HuH-7.5 (cell line): ENCODE measurements at places on chromosomes 7 and 10.

GRCh38 chr10:92809840-92810239 lies 38.5 kb upstream of the EXOC6 start:
- DNase-seq, result no peak

- no peak for DNase-seq
These were observed 2.3 kb downstream of the INSYN2A start for GRCh38 chr10:127194111-127194510.

DNA sequence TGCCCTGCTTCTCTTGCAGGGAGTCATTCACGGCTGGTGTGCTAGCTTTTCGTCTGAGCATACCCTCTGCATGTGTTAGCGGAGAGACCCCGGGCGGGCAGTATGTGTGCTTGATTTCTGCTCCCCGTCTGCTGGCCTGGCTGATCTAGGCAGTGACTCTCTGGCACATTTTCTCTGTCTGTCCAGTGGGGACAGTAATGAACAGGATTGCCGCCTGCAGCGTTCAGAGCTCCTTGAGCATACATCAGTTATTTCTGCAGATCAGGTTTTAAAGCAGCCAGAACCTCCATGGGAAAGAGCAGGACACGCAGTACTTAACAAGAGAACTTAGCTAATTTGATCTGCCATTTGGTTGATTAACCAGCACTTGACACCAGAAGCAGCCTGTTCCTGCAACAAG lies 242.5 kb downstream of the CELF2 start:
- peak; percentile 12 for DNase-seq

DNA sequence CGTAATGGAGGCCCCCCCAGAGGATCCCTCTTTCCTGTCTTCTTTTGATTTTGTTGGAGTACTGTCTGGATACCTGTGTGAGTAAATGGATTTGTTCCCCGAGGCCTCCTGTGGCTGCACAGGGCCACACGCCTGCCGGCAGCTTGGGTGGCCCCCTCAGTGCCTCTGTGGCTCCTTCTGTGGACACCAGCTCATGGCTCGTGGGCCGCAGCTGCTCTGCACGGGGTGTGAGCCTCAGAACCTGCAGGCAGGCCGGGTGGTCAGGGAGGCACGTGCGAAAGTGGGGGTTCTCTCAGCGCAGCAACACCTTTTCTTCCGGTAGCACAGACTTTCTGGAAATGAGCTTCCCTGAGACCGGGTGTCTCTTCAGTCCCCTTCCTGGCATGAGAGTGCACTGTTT lies 70.3 kb downstream of the WDR37 start:
- DNase-seq, result no peak

GRCh38 chr7:103148994-103149807 lies at the start of gene NAPEPLD:
Gene NAPEPLD, minus strand, starts transcription at chr7:103149099. Its CDS starts 20,323 bp downstream, at chr7:103128776.
- peak; percentile 82 for DNase-seq

DNA sequence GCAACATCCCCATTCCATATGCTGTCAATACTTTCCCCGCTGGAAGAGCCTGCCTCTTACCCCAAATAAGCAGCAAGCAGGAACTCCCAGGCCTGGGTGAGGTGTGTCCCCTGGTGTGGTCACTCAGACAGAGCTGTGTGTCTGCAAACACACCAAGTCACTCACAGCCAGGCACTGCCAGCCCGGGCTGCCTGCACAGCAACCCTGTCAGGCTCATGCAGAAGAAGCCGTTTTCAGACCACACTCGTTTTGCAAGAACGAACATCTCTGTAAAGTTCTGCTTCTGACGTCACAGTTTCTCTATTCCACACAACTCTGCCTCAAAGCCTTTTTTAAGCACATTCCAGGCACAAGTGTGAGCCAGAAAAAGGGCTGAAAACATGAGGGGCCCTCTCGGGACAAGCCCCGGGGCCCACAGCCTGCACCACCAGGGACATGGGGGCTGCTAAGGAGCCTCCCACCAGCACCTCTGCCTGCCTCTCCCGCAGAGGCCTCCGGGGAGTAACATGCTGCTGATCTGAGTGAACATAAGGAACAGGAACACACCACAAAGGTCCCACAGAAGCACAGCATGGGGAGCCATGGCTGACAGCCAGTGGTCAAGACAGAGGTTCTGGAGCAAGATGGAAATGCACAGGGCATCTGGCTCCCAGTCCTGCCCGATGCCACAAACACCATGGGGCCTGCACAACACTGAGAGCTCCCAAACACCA lies 11.4 kb downstream of the PTPRN2 start:
- no peak for DNase-seq

GRCh38 chr10:30430544-30431298 lies 3.3 kb upstream of the MAP3K8 start:
- no peak for DNase-seq

DNA sequence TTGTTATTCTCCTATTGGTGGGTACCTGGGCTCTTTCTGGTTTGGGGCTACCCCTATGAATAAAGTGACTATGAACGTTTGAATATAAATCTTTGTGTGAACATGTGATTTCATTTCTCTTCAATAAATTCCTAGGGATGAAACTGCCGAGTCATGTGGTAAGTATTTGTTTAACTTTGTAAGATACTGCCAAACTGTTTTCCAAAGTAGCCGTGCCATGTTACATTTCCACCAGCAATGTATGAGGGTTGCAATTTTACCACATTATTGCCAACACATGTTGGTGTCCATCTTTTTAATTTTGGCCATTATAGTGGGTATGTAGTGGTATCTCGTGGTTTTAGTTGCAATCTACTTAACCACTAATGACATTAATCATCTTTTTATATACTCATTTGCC lies 94.7 kb downstream of the ZNRF2 start:
- no peak for DNase-seq

GRCh38 chr10:103181244-103181643 lies 11.8 kb downstream of the NT5C2 start:
- DNase-seq, result no peak

- no peak for DNase-seq
These were observed 260.8 kb downstream of the FGFR2 start for GRCh38 chr10:121337427-121337826.

- DNase-seq, result no peak
These were observed 11.4 kb upstream of the MRPS16 start for GRCh38 chr10:73263693-73264347.

- no peak for DNase-seq
These were observed 195.0 kb downstream of the DNAJC1 start for GRCh38 chr10:21808550-21808949.

GRCh38 chr10:26335574-26336093 lies 102.5 kb upstream of the APBB1IP start:
- DNase-seq, result no peak

GRCh38 chr7:19798986-19799385 lies 25.6 kb upstream of the TMEM196 start:
- no peak for DNase-seq

- DNase-seq, result no peak
These were observed 12.5 kb downstream of the PYROXD2 start for GRCh38 chr10:98402478-98402877.

GRCh38 chr10:95389176-95389575 lies 98.4 kb upstream of the PDLIM1 start:
- no peak for DNase-seq

- no peak for DNase-seq
These were observed 753.8 kb downstream of the GRID1 start for GRCh38 chr10:85612833-85613232.

DNA sequence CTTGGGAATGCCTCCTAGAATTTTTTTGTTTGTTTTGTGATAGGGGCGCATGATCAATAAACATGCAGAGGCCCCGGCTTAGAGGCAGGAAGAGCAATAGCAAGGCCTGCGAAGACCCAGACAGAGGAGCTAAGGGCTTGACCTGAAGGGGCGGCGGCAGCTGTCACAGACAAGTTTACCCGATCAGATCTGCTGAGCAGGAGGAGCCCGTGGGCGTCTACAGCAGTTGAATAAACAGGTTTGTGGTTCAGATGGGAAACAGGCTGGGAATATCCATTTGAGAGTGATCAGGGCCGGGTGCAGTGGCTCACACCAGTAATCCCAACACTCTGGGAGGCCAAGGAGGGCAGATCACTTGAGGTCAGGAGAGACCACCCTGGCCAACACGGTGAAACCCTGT lies 126.0 kb upstream of the CALN1 start:
- no peak for DNase-seq

DNA sequence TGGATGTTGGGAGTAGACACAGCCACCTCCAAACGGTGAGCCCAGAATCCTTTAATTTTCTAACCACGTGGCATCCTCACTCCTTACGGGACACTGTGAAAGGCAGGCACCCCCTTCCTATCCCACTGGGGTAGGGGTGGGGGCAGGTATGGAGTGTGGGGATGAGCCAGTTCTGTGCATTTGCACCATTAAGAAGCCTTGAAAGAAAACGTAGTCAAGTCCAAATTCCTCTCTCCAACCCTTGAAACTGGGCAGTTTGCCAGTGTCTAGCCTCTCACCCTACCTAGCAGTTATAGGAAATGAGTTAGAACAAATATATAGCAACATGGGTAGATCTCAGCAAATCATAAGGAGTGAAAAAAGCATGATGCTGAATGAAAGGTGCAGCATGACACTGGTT lies 92.4 kb upstream of the LEP start:
- no peak for DNase-seq

DNA sequence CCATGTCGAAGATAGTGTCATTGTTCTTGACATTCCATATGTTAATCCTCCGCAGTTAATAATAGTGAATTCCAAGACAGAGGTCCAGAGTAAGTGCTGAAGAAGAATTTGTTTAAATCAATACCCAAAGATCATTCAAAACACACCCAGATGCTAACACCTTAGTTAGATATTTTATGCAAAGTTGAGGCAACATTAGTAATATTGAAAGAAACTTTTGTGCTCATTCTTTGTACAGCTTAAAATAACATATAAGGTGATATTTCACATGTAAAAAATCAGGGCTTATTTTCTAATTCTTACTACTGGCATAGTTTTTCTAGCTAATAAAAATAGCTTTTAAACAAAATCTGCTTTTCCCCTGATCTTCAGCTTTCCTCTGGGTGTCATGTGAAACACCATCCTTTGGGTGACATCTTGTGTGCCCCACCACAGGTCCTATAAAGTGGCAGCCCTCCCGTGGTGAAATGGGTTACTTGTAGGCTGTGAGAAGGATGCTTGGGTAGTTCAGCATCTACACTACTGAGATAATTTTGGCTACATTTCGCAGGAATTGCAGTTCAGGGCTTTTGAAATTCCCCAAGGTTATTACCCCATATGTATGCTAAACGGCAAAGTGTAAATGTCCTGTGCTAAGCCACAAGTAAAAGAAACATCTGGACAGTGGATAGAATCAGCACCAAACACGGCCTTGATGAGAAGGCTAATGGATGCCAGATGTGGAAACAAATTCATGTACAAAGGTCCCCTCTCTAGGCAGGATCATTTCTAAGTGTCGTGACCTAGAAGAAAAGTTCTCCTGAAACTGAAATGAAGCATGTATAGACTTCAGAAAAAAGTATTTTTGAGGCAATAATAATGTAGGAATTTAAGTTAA lies 105.4 kb downstream of the GRM3 start:
- DNase-seq, result no peak

GRCh38 chr7:157780312-157780711 lies 443.5 kb downstream of the DNAJB6 start:
- no peak for DNase-seq

DNA sequence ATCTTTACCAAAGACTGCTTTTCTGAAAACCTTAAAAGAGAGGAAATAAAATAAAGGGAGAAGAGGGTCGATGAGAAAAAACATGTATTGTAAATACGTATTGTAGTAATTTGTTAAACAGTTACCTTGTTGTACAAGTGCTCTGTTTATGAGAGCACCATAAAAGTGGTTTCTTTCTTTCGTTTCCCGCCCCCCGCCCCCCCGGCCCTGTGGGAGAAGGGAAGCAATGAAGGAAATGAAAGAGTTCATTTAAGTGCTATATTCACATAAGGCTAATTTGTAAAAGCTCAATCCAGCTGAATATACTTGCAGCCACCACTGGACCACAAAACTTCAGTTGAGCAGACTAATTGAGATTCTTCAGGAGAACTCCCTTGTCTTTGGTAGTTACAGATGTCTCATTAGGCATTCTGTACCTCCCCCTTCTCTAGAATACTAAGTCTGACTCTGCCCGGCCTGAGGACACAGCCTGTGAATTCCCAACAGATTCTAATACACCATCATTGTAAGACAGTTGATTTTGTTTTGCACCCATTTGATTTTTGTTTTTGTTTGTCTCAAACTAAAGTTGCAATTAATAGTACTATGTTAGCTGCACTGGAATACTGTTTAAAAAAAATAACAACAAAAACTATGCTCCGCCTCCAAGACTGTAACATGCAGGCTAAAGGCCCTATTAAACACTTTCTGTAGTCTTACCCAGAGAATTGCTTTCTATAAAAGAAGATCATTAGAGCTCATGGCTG lies 124.9 kb downstream of the ARHGAP12 start:
- no peak for DNase-seq

DNA sequence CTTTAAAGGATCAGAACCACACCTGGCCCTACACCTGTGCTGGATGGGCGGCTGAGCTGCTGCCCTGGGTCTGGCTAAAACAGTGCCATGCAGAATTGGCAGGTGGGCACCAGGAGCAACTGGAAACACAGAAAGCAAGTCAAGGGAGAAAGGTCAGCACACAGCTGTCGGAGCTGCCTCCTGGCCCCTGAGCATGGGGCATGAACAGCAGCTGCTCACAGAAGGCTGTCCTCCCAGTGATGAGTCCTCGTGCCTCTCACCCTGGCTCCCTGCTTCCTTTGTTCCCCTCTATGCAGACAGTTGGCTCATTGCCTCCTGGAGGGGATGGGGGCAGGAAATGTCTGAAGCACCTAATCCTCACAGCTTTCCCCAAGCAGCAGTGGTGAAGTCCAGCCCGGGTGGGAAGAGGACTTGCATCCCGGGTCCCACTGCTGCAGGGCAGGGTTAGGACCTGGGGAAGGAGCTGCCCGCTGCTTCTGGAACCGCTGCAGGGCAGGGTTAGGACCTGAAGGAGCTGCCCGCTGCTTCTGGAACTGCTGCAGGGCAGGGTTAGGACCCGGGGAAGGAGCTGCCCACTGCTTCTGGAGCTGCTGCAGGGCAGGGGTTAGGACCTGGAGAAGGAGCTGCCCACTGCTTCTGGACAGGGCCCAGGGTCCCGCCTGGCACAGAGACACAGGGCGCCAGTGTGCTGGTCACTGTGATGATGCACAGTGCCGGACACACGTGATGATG lies 37.3 kb downstream of the VIPR2 start:
- DNase-seq, result no peak

- DNase-seq, result no peak
These were observed 289.1 kb downstream of the PRKG1 start for GRCh38 chr10:51363415-51363814.

DNA sequence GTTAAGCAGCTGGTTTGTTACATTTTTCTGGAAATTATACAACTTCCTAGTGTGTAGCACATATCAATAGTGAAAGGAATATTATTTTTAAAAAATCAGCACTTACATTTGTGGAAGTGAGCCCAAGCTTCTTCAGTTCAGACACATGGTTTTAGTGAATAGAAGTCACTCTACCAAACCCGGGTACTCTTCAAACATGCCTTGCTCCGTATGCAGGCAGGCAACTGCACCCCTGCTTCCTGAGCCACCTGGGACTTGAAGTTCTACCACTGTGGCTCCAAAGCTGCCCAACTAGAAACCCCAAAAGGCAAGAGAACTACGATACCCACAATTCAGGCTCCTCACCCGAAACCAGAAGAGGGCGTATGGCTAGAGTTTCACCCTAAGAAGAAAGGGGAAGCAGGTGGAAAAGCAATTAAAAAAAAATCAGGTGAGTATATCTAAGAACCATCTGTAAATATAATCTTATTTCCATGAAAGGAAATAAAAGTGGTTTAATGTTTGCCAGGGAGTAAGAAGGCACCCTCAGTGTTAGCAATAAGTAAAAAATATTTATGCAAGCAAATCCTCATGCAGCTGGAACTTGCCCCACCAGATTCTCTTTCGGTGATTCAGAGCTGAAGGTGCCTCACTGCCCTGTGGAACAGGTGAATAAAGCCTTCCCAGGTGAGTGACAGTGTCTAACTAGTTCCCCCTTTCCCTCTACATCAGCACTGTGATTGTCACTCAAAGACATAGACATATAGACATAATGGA lies at the start of gene MACC1:
Gene MACC1, minus strand, starts transcription at position 192 of the 756 bp plus-strand sequence. CDS start 55,522 bp downstream, outside the sequence.
- DNase-seq, result no peak
